Stimulated activated CD4-positive, alpha-beta T cell treated with anti-CD3 and anti-CD28 coated beads, Interleukin-1b, Interleukin-23, amount 100 ng/mL, for 1 hour (primary cell): ENCODE measurements at places on chromosomes 12 and 14.

GRCh38 chr14:31057035-31057434, 30.9 kb upstream of the STRN3 start:
- DNase-seq: no peak

- no peak for DNase-seq
Observed at GRCh38 chr14:80933282-80933681, 8.3 kb downstream of the CEP128 start.

GRCh38 chr12:22335794-22336166, 1.3 kb upstream of the ST8SIA1 start:
- DNase-seq: no peak

DNA sequence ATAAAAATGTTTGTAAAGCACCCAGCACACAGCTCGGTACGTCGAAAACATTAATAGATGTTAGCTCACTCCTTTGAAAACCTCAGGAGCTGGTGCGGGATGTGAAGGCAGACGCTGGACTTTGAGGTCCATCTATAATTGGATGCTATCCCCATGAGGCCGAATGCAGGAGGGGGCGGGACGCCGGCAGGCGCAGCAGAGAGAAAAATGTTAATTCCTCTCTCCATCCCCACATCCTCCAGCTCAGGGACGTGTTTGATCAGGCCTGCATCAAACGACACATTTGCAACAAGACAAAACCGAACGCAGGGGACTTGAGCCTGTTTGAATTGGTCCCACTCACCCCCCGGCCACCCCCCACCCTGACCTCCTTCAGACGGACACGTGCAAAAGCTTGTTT, 231.0 kb downstream of the RBM19 start:
- DNase-seq: no peak

DNA sequence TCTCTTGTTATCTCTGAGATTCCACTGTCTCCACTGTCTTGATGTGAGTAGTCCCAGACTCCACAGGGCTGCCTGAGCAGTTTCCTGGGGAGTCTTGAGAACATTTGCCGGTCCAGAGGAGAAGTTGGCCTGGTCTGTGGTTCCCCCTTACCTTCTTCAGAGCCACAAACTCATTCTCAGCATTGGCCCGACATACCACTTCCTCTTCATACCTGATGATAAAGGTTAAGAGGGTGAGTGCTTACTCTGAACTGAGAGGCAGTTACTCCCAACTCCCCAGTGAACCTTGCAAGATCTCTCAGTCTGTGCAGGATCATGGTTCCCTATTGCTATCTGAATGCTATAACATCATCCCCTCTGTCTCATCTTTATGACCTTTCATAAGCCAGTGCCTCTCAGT, 2.6 kb downstream of the KRT84 start:
- DNase-seq: no peak

DNA sequence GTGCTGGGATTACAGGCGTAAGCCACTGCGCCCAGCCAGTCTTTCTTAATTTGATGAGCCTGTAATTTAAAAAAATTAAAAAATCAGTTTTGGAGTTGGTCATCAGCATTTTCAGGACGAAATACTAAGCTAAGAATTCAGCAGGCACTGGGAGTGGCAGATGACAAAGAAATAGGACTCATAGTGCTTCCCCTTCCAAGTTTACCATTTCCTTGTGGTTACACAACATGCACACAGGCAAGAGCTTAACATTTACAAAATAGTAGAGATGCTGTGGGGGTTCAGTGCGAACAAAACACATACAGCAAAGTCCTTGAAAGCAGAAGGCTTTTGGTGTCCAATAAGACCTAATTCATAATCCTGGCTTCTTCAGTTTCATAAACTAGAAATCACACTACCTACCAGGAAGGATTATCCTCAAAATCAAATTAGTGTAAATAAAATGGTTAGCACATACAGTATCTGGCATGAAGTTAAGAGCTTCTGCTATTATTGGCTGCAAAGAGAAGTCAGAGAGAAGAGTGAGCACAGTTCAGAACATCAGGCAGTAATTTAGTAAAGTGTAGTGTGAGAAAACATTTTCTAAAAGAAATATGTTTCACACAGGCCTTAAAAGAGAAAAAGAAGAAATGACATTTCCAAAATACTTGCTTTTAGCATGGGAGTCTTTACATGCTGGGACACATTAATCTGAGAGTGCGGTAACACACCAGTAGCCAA, 22.2 kb upstream of the KIF21A start:
- DNase-seq: no peak

DNA sequence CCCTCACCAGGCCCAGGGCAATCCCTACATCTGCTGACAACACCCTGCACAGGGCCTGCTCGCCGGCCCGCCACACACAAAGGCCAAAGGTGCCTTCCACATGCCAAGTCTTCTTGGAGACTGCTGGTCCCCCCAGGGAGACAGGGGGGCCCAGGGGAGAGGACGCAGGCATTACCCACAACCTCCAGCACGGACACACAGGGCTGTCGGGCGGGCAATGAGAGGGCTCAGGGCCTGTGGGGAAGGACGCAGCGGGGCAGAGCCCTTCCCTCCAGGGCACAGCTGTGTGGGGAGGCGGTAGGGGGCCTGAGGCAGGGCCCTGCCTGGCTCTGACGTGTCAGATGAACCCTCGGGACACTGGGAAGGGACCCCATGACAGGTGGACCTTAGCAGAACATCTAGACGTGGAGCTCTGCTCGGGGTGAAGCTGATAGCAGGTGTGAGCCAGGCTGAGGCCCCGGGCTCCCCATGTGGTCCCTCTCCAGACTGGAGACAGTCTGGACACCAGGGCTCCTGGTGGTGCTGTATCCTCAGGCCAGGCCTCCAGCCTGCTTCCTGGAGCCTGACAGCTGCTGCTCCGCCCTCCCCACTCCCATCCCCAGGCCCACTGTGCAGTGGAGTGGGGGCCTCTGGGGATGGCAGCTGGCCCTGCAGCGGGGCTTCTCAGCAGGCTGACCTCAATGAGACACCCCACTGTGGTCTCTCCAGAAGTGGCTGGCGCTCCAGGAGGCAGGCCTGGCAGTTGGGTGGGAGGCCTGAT, 31.6 kb upstream of the NUDT14 start:
- DNase-seq: no peak

- no peak for DNase-seq
Observed at GRCh38 chr14:57883061-57883460, 17.2 kb upstream of the SLC35F4 start.

- DNase-seq: no peak
Observed at GRCh38 chr12:4275016-4275869, 1.7 kb downstream of the CCND2 start.

DNA sequence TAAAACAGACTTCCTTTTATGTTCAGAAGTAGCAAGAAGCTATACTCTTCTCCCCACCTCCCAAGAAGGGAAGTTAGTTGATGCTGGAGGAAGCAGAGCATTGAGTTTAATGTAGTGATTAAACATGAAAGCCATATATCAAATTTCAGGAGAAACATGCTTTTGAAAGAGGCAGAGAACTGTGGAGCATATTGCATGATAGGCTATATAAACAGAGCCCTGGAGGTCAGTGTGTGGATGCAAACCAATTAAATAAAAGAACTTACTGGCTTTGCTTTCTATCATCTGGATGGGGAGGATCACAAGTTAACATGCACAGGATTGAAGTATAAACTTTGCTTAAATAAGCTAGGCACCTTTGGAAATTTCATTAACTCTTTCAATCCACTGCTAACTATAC, 94.1 kb downstream of the MSRB3 start:
- no peak for DNase-seq
